ENCODE measurements at places on chromosomes 11 and 22.

- no peak for DNase-seq
Observed at GRCh38 chr11:73547706-73548595, 50.0 kb downstream of the FAM168A start.

- no peak for DNase-seq
Observed at GRCh38 chr11:2869134-2869526, 16.4 kb downstream of the CDKN1C start.

- DNase-seq = peak; percentile 33
Observed at GRCh38 chr11:117986981-117987574, 884 bp downstream of the IL10RA start.

GRCh38 chr11:34208266-34209135 is 103.1 kb downstream of the NAT10 start:
- no peak for DNase-seq

- DNase-seq = no peak
Observed at GRCh38 chr11:100866453-100866852, 179.4 kb downstream of the ARHGAP42 start.

DNA sequence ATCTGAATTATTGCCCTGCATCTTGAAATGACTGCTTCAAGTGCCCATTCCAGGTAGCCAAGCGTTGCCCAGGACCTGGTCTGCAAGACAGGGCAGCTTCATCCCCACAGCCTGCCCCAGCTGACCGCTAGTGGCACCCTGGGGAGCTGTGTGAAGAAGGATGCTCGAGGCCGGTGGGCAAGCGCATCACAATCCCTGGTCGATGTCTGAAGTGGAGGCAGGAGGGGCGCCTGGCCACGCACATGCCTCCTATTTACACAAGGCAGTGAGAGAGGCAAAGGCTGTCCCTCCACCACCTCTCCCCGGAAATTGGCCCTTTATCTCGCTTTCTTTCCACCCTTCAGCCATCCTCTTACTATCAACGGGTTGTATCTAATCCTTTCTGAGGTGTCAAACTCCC is 28.1 kb upstream of the PHF21A start:
- DNase-seq = no peak

DNA sequence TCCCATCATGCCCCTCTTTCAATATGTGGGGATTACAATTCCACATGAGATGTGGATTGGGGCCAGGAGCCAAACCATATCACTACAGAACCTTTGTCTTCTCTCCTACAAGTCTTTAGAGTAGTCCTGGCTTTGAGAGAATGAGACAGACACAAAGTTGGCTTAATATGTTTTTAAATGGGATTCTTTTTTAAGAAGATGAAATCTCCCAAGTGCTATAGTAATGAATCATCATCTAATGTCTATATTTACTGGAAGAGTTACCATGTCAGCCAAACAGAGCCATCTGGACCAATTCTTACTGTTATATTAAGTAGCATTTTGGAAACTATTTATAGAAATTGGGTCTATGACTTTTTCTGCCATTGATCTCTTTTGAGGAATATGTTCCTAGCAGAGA is 38.1 kb upstream of the CARD18 start:
- DNase-seq = no peak

- no peak for DNase-seq
Observed at GRCh38 chr11:122509091-122509490, 146.4 kb upstream of the UBASH3B start.

DNA sequence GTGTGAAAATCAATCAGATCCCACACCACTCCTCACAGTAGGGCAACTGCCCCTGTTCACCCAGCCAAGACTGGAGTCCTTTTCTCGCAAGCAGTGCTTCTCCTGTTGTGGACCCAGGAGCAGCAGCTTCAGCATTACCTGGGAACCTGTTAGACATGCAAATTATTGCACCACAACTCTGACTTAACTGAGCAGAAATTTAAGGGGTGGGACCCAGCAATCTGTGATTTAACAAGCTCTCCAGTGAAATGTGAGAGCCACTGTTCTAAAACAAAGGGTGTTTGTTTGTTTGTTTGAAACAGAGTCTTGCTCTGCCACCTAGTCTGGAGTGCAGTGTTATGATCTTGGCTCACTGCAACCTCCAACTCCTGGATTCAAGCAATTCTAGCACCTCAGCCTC is 591.4 kb downstream of the SOX6 start:
- no peak for DNase-seq

- peak; percentile 98 for DNase-seq
Observed at GRCh38 chr22:45268958-45269844, 15.5 kb upstream of the UPK3A start.

DNA sequence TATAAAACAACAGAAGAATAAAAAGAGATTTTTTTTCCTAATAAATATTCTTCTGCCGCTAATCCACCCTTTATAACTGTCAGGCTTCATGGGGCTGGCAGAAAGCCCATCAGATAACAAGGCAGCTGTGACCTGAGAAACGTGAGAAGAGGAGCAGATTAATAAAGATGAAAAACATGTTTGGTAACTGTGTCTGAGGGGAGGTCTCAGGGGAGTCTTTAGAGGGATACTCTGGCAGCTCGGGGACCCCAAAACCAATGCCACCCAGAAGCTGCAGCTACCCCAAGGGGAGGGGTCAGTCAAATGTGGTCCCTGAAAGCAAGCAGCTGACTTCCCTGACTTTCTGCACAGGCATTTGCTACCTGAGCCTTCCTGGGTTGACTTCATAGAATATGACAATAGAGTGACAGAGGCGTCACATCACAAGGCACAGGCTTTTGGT is 48.4 kb upstream of the POU2AF1 start:
- no peak for DNase-seq

GRCh38 chr11:17744151-17744940 is 9.8 kb downstream of the KCNC1 start:
- no peak for DNase-seq

GRCh38 chr22:31652911-31653684 is 8.9 kb downstream of the PISD start:
- no peak for DNase-seq

GRCh38 chr11:112024178-112024772 is 933 bp upstream of the DLAT start:
- no peak for DNase-seq

GRCh38 chr22:46593996-46594946 is 25.9 kb upstream of the GRAMD4 start:
- no peak for DNase-seq

Data from T-helper 17 cell (primary cell).